Globus pallidus (tissue), 1 donor: ENCODE measurements at places on chromosomes 7 and 10.

DNA sequence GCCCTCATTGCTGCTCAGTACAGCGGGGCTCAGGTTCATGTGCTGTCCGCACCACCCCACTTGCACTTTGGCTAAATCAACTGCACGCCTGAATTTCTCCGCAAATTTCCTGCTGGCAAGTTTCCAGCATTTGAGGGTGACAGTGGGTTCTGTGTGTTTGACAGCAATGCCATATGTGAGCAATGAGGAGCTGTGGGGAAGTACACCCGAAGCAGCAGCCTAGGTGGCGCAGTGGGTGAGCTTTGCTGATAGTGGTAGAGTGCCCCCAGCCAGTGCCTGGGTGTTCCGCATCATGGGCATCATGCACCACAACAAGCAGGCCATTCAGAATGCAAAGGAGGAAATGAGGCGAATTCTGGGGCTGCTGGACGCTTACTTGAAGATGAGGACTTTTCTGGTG is 103.9 kb upstream of the POT1 start:
- DNase-seq = no peak

DNA sequence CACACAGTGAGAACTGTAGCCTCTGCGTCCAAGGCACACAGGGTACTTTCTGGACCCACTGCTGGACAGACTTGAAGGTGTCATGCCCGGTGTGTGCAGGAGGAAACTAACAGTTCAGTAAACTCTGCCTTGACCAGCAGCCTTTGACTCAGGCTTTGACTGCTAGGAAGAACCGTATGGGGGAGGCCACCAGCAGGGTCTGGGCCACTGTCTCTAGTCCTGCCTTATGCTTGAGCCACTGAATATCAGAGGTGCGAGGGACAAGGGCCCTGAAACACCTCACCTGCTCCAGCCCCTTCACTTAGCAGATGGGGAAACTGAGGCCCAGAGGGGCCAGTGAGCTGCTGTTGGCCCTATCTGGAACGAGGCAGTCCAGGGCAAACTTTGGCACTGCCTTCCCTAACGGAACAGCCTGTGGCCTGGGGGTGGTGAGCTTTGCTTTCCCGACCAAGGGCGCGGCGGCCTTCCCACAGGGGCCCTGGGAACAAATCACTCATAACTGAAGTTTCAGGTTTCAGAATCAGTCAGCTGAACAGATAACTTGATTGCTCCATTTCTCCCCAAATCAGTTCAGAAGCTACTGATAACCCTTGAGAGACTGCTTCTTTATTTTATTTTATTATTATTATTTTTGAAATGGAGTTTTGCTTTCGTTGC is 130.0 kb downstream of the FAM53B start:
- no peak for DNase-seq

GRCh38 chr7:73652541-73652949 is 15.1 kb upstream of the VPS37D start:
- no peak for DNase-seq

- DNase-seq = no peak
These were observed 992.3 kb downstream of the KCNMA1 start for GRCh38 chr10:76645341-76645740.

GRCh38 chr7:80443325-80443724 is 68.5 kb downstream of the GNAT3 start:
- DNase-seq = no peak
